ENCODE measurements at places on chromosomes 5 and 9.

- no peak for DNase-seq
Measured at GRCh38 chr9:135081264-135081660, 6.2 kb upstream of the OLFM1 start.

- DNase-seq: no peak
Measured at GRCh38 chr5:156339139-156339841, 12.3 kb downstream of the SGCD start.

GRCh38 chr9:15243081-15243480 is 63.9 kb downstream of the TTC39B start:
- DNase-seq: no peak

DNA sequence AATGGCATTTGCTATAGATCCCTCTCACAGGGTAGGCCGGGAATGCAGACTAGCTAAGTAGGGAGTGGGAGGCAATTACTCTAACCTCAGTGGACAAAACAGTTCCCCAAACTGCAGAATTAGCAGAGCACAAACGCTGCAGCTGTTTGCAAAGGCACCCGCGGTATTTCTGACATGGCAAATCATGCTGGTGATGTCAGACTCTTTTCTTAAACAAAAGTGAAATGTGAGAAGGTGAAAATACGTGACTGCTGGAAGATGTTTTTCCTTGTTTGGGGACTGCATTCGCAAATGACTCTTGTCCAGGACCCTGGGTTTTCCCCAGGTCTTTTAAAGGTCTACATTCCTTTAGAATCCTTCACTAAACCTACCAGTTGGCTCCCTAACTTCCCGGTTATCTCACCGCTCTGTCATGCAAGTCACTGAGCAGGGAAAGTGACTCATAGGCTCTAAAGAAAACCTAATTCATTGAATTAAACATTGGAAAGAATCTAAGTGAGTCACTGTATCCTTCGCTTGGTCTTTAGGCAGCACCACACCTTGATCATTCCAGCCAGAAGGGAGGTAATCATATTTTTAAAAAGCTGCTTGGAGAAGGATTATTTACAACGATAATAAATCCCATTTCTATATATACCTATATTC is 91.5 kb upstream of the DNAH5 start:
- no peak for DNase-seq

DNA sequence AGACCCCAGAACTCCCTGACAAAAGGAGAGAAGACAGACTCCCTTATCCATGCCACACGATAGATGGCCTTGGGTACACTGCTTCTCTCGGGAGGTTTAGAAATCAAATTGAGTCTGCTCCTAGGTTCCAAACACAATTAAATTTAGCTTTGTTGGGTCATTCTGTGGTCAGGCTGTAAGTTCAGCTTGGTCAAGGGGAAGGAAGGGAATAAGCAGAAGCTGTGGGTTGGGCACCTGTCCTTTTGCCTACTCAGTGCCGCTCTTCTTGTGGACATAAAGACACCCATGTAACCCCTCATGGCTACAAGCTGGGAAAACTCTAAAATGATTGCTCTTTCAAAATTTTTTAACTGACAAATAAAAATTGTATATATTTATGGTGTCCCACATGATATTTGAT is 19.1 kb upstream of the AK3 start:
- DNase-seq: no peak

DNA sequence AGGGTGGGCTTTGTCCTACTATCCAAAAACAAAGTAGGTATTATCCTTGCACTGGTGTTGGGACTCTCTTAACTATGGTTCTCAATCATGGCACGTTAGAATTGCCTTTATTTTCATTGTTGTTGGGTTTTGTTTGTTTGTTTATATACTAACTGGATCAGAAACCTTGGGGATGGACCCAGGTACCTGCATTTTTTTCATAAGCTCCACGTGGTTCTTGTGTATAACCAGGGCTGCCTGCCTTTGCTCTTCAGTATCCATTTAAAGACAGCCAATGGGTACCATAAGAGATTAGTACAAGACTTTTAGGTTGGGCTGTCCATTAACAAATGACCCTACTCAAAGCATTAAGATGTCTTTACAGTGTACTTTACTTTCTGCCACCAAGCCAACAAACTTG is 2.5 kb upstream of the SSBP2 start:
- no peak for DNase-seq

DNA sequence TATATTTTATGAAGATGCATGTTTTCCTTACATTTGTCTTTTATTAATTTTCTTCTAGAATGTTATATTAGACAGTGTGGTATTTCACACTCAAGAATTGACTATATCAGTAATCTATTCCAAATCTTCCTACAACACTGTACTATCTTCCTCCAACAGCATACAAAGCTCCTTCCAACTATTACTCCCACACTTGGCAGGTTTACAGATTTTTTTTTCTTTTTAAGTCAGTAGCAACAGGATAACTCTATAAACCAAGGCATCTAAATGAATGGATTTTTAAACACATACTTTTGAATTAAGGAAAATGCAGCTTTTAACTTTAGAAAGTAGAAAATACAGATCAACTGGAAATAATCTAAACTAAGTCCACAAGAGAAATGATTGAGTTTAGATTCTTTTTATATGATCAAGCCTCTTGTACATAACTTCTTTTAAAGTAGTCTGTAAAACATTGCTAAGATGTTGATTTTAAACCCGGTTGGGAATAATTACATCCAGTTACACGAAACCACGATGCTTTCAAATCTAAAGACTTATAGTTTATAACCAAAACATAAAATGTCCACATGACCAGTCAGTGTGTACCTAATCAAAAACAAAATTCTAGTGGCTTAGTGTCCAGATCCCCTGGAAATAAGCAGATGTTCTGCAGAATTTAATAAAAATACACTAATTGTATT is 281.6 kb downstream of the ADAMTS6 start:
- DNase-seq: no peak

GRCh38 chr5:80254767-80255430 is 949 bp downstream of the SERINC5 start:
- no peak for DNase-seq

Data from activated CD4-positive, CD25-positive, alpha-beta regulatory T cell treated with anti-CD3 and anti-CD28 coated beads, Interleukin-2, amount 50 U/mL, for 72 hours (primary cell).